Uterus (tissue), 4 donors: ENCODE measurements at places on chromosomes 4 and X.

DNA sequence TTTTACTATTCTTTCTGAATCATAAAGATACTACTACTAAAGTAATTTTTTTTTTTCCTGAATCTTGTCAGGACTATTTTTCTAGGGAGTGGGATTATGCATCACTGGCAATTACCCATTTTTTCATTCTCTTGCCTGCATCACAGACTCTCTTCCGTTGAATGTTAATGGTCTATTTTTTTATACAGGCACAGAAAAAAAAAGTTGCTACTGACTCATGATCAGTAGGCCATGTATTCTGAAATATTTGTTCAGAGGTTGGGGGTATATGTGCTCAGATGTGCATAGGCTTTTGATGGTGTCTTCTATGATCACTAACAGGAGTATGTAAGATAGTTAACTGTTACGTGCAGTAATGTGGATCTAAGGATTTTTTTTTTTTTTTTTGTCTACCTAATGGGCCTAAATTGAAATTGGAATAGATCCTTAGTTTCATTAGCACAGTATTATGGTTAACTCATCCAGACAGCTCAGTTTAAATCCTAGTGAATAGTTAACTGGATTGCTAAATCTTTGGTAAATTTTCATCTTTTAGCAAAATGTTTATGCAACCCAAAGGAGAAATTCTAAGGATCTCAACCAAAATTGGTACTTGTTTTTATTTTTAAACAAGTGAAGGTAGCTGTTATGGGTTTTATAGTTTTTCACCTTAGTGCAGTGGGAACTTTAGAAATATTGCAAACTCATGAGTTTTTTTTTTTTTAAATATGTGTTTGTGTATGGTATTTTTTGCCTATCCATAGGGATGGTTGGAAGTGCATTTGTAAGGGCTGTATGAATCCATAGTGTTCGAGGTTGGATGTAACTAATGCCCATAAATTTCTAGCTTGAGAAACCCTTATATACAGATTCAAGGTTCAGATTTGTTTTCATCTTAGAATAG lies 12.1 kb downstream of the BMP2K start:
- no peak for DNase-seq

GRCh38 chr4:187937557-187937956 lies 58.0 kb upstream of the ZFP42 start:
- DNase-seq, result no peak

DNA sequence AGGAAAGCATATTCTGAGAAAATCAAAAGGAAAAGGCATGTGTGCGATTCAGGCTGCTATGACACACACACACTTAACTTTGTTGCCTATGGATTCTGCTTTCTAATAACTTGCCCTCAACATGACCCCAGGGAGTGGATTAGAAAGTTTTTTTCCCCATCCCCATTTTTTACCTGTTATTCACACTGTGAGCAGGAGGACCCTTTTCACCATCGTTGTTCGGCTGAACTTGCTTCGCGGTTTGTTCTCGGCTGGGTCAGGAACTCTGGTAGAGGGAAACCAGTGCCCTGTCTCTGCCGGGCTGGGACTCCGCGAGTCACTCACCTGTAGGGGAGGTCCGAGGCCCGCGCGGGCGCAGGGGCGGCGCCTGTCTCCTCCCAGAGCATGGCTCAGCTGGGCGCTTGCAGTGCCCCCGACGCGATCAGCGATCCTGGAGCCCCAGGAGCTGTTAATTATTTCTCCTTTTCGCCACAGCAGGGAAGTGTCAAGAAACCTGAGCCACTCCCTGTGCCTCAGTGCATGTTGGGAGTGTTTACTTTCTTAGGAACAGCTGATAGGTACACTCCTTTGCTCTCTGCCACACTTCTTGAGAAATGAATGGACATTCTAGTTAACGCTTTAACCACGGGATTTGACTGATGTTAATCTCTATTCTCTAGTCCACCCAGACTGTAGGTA lies at the start of gene RASSF6:
Gene RASSF6, minus strand, starts transcription at position 322 of the 678 bp plus-strand sequence. CDS start 8,641 bp downstream, outside the sequence.
- DNase-seq, result no peak

- no peak for DNase-seq
Measured at GRCh38 chrX:69496183-69496582, 7.9 kb upstream of the NALF2 start.

DNA sequence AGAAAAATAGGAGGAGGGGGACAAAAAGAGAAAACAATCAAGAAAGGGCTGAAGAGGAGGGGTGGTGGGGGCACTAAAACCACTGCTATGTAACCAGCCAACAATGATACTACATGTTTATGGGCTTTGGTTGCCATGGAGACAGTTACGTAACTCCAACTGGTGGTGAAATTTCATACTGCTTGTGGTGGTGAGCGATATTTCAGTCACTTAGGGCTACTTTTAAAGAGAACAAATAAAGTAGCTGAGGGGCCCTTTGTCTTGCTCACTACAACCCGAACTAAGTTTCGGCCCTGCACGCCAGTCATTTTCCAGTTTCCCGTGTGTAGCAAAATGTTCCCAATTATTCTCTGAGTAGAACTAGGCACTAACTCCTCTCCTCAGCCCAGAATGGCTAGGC lies 275.2 kb upstream of the EDA2R start:
- DNase-seq, result peak; percentile 22

DNA sequence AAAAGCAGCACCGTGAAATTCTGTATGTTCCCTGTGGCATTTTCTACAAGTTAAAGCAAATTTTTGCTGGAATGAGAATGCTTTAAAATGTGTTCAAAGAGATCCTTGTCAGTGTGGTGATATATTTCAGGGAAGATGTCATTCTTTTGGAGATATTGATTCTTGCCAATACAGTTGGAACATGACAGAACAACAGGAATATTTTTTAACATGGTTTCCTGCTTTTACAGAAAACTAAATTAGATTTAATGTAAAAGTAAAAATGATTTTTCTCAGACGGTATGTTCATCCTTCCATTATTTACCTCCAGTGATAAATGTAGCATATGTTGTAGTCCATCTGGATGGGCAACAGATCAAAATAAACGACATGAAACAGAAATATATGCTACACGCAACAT lies 474.8 kb downstream of the TMA16 start:
- no peak for DNase-seq

GRCh38 chr4:140004549-140004895 lies 149.5 kb downstream of the MAML3 start:
- DNase-seq, result peak; percentile 57
